Stimulated activated naive CD4-positive, alpha-beta T cell treated with Interleukin-2 at 50 U/mL for 16 hours (primary cell): ENCODE measurements at places on chromosomes 12 and 14.
A peak's percentile ranks its signal among the peaks of the same experiment; 100 is the strongest.

DNA sequence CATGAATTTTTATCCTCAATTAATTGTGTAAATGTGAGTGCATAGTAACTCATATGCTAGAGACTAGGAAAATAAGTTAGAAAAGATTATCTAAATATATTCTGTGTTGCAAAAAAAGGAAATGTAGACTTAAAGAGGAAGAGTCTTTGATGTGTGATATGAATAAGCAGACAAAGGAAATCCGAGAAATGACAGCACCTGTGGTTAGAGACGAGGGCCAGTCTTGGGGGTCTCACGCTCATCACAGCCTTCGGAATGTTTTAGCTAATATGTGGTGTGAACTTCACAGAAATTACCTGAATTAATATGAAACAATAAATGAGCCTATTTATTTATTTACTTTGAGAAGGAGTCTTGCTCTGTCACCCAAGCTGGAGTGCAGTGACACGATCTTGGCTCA is 11.6 kb downstream of the ATP6V0A2 start:
- DNase-seq = no peak

- no peak for DNase-seq
These were observed 277.5 kb downstream of the NUAK1 start for GRCh38 chr12:105861227-105861626.

DNA sequence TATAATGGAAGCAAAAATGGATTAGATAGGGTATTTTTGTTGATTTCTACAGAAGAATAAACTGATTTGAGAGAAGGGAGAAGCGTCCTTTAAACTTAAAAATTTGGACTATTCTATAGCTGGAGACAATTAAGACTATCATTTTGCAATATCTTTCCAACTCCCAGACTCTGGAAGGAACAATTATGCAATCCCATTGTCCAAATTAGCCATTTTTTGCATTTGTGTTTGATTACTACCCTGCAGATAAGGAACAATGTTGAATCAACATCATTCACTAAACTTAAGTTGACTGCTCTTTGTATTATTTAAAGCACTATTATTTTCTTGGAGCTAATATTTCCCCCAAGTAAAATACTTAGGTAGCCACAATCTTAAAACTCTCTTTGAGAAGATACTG is 34.8 kb upstream of the SELPLG start:
- DNase-seq = no peak

- no peak for DNase-seq
These were observed 480.7 kb upstream of the DCN start for GRCh38 chr12:91663310-91663709.

DNA sequence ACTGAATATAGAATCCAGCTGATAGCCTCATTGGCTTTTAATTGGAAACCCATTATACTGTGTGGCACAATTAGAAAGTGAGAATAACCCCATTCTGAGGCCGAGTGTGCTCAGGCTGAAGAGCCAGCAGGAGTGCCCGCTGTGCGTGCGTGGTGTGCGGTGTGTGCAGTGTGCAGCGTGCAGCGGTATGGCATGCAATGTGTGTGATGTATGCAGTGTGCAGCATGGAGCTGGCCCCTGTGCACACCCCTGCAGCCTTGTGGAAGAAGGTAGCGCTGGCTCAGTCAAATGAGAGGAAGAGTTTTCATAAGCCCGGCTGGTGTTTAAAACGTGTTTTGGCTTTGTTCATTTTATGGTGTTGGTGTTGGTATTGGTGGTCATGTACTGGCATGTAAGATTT is 22.9 kb downstream of the CKB start:
- no peak for DNase-seq

DNA sequence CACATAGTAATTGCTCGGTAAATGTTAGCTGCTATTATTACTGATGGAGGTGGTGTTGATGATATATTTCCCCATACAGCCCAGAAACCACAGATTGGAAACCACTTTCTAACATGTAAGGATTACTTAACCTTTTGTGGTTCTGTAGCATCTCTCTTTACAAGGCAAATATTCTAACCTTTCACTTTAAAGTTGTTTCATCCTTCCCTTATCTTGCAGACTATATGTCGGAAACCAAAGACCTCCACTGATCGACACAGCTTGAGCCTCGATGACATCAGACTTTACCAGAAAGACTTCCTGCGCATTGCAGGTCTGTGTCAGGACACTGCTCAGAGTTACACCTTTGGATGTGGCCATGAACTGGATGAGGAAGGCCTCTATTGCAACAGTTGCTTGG is 75.8 kb downstream of the FRMD6 start:
- DNase-seq = no peak

GRCh38 chr14:58646479-58646878 is 8.7 kb downstream of the DACT1 start:
- DNase-seq = no peak

DNA sequence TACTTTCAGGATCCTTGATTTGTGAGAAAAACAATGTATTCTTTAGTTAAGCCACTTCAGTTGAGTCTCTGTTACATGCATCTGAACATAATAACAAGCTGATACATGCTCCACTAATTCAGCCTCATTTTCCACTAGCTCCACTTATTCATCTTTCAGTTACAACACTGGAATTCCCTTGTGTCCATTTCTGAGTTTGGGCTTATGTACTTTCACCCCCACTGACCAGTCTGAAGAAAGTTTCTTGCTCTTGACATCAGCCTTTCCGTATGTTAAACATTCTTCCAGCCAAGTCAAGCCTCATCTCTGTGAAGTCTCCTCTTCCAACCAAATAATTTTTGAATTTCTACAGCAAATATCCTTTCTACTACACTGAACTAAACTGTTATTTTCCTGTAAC is 592.5 kb upstream of the NOVA1 start:
- DNase-seq = no peak

DNA sequence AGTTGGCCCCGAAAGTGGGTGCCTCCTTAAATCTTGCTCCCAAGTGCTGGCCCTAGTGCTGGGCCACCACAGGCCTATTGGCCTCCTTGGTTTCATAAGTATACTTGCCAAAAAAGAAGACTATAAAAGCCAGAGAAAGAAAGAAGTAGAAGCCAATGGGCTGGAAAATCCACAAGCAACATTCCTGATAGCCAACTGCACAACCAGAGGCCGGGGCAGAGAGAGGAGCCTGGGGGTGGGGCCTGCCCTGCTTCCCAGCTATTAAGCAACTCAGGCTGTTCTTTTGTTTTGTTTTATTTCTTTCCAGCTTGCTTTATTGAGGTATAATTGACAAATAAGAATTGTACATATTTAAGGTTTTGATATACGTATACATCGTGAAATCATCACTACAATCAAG is 177.2 kb upstream of the NTF3 start:
- no peak for DNase-seq

DNA sequence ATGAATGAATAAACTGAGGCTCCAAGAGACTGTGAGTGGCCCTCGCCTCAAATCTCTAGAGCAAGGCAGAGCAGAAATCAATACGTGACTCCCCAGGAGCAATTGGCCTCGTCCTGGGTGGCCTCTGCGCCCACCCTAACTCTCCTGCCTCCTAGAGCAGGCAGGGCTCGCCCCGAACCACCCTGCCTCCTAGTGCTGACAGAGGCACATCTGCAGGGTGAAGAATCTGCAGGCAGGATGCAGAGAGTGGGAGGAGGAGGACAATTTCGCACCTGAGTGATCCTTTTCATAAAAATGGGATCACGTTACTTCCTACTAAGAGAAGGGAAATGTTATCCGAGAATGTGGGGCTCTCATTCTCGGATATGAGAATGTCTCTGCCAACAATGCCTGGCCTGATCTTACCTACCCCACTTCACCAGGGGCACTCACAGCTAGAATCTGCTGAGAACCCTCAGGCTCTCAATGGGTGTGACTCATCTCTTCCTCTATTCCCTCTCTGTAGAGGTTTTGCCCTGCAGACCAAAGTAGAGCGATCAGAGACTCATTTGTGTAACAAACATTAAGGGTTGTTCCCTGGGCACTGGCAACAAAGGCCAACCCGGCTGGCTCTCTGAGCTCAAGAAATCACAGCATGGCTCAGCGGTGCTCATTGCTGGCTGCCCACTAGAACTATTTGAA is 61.7 kb upstream of the BCL2L14 start:
- peak; percentile 61 for DNase-seq

- DNase-seq = no peak
These were observed 28.8 kb upstream of the PTGDR start for GRCh38 chr14:52238682-52239081.

- no peak for DNase-seq
These were observed 41.7 kb upstream of the DDX11 start for GRCh38 chr12:31031951-31032335.

DNA sequence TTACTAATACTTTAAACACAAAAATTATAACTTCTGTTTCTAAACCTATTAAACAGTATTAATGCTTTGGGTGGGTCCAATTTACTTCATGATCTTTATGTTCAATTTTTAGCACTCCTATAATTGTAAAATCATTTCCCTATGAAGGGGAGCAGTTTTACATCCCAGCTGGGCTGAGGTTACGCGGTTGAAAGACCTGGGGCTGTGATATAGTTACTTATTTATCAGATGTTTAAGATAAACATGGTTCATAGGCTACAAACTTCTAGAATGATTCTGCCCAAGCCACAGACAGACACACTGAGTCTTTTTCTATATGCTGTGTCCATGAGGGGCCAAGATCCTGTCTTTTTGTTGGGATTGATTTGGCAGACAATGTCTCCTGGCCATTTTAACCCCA is 44.4 kb downstream of the DYRK2 start:
- DNase-seq = no peak

DNA sequence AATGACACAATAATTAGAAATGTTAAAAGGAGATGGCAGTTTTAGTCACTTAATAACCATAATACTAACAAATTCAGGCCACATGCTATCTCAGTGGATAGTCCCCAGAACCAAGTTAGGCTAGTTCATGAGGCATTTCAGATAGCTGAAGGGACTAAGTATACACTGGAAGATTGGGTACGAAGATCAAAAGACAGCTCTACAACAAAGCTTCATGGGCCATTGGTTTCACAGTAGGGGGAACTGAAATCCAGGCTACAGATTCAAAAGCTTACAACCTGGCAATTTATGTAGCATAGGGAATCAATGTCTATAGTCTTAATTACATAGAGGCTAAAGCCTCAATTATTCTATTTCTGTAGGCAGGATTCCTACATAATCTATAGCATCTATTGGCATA is 343.0 kb downstream of the RGS6 start:
- no peak for DNase-seq

DNA sequence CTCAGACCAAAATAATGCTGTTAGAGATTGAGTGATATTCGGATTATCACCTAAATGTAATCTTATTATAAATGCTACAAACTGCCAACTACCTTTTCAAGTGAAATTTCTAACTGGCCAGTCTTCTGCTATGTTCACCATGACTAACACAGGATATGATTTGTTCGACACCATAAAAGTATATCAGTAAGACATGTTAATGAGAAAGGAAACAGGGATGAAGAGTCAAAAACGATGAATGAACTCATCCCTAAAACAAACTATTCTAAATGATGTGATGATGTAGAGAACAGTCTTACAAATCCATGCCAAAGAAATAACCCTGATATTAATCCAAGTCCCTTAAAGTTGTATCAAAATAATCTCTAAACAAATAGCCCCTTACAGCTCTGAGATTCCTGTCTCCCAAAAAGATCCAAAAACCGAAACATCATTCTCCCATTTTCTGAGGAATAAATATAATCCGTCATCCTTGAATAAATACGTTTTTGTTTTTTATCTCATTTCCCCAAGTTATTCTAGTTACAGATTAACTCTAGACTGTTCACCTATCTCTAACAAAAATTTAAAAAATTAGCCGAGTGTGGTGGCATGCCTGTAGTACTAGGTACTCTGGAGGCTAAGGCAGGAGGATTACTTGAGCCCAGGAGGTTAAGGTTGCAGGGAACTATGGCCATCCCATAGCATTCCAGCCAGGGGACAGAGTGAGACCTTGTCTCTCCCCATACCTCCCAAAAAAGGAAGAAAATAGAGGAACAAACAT is 9.1 kb downstream of the SCAF11 start:
- no peak for DNase-seq

GRCh38 chr14:56694609-56695008 is 115.0 kb downstream of the TMEM260 start:
- no peak for DNase-seq

GRCh38 chr12:49902399-49903350 is 1.0 kb downstream of the FAIM2 start:
- no peak for DNase-seq

DNA sequence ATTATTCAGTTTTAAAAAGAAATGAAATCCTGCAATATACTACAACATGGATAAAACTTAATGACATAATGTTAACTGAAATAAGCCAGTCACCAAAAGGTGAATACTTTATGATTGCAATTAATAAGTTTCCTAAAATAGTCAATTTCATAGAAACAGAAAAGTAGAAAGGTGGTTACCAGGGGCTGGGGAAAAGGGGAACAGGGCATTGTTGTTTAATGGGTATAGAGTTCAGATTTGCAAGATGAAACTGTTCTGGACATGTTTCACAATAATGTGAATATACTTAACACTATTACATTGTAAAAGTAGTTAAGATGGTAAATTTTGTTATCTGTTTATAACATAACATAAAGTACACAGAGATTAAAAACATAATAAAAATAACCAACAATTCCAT is 550.9 kb downstream of the CCER1 start:
- DNase-seq = no peak

GRCh38 chr12:20865873-20866272 is 55.4 kb downstream of the SLCO1B3 start:
- DNase-seq = no peak

DNA sequence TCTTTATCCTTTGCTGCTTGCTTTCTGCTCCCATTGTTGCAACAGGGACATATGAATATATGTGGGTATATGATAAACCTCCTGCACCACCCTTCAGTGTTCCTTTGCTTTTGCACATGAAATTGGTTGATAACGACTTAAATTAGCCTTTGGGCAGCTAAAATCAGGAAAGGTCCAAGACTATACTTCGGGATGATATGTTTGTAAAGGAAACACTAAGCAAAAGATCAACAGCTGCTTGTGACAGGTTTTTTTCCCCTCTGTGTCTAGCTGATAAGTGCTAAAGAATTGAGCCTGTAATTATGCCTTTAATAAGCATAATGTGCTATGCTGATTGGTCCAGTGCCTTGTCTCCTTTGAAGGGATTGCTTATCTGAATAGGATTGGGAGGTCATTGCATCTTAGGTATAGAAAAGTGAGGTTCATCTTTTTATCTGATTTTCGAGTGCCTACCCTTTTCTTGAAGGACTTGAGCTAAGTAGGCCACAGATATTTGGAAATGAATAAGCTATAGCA is 59.4 kb downstream of the PPHLN1 start:
- no peak for DNase-seq

GRCh38 chr12:123559468-123559867 is 24.9 kb upstream of the TMED2 start:
- no peak for DNase-seq

DNA sequence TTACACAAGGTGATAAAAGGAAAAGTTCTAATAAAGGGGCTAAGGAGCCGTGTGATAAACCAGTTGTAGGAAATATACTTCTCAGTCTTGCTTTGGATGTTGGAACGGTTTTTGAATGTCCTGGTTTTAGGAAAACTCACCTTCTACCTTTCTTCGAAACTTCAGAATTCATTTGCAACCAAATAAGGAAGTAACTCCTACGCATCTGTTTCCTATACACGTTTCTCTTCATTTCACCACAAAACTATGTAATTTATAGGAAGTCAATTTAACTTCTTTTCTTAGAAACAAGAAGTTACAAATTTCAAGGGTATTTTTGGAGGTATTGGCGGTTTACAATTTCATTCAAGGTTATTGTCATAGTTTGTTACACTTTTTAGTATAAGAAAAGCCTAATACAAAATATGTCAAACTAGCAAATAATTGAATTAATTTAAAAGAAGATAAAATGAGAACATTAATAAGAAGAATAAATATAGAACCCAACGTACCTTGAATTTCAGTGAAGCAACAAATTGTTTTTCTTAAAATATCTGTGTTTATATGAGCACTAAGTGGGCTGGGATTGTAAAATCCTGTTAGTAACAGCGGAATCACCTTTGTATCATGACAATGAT is 33.2 kb upstream of the CD69 start:
- DNase-seq = no peak
